Suppressor macrophage treated with lipopolysaccharide for 4 hours (primary cell): ENCODE measurements at places on chromosomes 6 and 20.

GRCh38 chr20:51994751-51995417, 192.6 kb upstream of the SALL4 start:
- no peak for DNase-seq

DNA sequence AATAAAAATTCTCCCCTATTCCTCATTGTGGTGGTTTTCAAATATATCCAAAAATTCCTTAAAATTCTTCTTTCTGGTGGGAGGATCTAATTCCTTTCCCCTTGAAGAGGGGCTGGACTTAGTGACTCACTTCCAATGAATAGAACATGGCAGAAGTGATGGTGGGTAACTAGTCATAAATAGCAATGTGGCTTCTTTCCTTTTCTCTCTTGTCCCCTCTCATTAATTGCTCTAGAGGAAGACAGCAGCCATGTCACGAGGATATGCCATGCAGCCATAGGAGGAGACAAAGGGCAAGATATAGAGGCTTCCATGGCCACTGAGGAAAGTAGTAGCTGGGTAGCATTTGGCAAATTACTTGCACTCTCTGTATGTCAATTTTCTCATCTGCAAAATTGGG, 5.9 kb downstream of the VNN2 start:
- DNase-seq = no peak

DNA sequence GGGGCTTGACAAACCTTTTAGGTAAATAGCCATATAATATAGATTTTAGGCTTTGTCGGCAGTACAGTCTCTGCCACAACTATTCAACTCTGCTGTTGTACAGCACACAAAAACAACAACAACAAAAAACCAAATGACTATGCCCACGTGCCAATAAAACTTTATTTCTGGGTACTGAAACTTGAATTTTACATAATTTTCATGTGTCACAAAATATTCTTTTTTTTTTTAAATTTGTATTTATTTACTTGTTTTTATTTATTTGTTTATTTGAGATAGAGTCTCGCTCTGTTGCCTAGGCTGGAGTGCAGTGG, 34.8 kb upstream of the B4GALT5 start:
- DNase-seq = no peak

- DNase-seq = no peak
These were observed 468.5 kb downstream of the KIF16B start for GRCh38 chr20:16104783-16105182.

DNA sequence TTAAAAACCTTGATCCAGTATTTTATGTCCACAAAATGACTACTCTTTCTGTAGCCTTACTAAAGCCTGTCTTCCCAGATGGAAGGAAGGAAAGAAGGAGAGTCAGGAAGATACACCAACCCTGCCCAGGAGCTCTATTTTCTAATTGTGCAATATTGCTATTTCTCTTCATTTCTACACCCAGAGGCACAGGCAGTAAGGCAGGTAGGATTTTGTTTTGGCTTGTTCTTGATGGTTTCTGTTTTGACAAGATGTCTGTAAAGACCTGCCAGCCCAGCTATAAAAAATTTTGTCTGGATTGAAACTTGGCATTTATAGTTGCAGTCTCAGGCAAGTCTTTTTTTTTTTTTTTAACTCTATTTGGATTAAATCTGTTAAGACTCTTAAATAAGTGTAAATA, 587.5 kb upstream of the ARID1B start:
- no peak for DNase-seq

GRCh38 chr20:54559890-54560289, 84.5 kb downstream of the DOK5 start:
- no peak for DNase-seq

DNA sequence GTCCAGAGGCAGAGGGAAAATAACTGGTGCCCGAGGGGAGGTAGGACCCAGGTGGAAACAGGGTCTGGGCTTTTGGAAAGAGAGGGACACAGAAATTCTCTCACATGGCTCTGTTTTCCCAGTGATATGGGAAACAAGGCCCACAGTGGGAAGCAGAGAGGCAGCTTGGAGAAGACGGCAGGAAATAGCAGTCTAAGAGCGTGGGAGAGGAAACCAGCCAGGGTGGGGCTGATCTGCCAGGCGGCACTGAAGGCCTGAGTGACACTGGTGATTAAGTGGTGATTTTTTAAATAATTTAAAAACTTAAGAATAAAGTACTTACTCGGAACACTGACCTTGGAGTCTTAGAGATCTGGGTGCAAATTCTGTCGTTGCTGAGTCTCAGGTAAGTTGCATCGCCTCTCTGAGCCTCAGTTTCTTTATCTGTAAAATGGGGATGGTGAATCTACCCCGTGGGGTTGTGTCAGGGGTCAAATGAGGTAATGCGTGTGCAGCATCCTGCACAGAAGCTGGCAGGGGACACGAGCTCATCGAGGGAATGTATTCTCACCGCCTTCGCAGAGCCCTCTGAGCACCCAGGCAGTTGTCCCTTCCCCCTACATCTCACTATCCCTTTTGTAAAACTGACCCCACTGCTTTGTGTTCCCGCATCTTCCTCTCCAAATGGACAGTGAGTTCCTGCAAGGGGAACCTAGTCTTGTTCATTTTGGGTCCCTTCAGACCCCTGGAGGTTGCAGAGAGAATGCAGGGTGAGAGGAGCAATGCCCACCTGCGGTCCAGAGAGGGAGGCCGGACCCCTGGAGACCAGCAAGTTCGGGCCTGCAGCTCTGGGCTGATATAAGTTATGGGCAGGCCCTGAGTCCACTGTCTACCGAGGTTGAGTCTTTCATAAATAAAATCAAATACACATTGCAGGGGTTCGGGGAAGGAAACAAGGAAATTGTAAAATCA, 228.6 kb upstream of the PMEPA1 start:
- no peak for DNase-seq

- no peak for DNase-seq
These were observed 62.4 kb upstream of the MRPS10 start for GRCh38 chr6:42279966-42280629.
